Mesendoderm (in vitro differentiated cells): ENCODE measurements at places on chromosomes 13 and 19.

DNA sequence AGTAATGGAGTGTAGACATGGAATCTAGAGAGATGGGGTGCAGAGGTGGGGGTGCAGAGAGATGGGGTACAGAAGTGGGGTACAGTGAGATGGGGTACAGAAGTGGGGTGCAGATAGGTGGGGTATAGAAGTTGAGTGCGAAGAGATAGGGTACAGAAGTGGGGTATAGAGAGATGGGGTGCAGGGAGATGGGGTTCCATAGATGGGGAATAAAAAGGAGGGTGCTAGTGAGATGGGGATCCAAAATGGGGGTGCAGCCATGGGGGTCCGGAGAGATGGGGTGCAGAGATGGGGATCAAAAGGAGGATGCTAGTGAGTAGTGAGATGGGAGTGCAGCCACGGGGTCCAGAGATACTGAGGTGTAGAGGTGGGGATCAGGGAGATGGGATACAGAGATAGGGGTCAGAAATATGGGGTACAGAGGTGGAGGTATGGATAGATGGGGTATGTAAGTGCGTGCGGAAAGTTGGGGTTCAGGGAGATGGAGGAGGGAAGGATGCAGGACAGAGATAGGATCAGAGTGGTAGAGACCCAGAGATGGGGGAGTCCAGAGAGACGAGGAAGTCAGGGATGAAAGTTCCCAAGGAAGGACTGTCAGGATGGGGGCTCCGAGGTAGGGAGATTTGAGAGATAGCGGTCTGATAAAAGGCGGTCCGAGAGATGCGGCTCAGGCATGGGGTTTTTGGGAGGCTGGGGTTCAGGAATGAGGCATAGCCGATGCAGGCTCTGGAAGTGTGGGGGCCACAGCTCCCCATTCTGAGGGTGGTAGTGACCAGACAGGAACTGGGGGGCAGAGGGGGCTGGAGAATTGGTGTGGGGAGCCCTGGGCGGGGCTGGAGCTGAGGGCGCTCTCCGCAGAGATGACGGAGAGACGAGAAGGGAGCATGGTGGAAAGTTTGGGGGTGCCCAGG is 3.4 kb downstream of the PALM3 start:
- no peak for DNase-seq

DNA sequence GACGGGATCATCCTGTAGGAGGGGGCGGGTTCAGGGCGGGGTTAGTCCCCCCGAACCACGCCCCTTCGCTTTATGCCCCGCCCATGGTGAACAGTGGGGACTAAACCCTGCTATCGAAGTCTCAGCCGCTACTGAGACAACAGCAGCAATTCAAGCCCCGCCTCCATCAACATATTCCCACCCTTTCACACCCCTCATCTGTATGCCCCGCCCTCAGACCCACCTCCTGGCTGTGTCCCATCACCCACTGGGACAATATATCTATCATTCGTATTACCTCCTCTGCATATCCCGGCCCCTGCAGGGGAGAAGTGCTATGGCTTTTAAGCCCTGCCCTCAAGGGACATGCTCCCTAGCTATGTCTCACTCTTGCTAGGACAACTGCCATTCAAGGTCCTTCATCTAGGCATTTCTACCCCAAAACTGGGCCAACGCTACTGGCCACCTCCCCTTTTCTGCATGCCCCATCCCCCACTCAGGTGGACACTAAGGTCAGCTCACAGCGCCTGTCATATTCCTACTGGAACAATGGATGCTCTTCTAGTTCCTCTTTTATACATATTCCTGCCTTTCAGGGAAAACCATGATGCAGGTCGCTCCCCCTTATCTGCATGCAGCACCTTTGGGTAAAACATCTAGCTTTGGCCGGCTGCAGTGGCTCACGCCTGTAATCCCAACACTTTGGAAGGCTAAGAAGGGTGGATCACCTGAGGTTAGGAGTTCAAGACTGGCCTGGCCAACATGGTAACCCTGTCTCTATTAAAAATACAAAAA is 11.9 kb downstream of the LRFN1 start:
- peak; percentile 85 for DNase-seq

- DNase-seq: no peak
These were observed 30.1 kb upstream of the USP12 start for GRCh38 chr13:27201661-27202060.

DNA sequence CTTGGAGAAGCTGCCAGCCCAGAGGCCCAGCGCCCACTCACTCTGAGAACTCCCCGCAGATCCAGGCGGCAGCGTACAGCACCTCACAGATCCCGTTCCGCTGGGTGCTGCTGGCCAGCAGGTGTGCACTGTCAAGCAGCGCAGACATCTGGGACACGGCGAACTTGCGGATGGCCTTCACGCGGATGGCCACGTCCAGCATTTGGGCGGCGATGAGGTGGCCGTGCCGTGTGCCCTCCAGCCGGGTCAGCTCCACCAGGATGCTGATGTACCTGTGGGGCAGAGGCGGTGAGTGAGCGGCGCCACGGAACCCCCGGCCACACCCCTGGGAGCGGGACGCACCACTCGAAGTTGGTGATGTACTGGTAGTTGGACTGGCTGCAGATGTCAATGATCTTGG is 24.1 kb downstream of the IZUMO4 start:
- no peak for DNase-seq

GRCh38 chr13:74732736-74733385 is 598.7 kb upstream of the KLF12 start:
- no peak for DNase-seq

DNA sequence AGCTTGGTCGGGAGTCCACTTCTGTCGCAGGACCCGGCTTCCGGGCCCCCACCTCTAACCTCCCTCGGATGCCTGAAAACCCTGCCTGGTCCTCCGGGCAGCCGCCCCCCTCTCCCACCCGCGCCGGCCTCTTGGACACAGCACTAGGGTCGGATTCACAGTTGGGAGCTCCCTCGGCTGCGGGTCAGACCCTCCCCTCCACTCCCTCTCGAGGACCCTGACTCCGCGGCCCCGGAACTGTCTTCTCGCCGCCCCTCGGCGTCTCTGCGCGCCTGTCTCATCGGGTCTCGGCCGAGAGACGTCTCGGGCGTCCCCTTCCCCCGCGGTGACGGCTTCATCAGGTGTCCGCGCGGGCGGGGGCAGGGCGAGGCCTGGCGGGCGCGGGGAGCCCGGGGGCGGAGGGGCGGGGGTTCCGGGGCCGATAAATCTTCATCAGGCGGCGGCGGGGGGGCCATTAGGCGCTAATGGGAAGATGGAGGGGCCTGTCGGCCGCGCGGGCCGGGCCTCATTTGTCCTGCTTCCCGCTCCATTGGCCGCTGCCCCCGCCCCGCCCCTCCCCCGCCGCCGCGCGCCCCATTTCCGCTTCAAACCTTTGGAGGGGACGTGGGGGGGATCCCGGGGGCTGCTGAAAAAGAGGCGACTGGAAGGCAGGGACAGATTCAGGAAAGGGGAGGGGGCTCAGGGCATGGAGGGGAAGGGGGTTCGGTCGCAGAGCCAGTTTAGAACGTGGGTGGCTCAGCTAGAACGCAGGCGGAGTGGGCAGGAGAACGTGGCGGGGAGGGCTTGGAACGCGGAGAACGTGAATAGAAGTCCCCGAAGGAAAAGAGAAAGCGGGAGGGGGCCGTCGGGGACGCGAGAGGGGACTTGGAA is 11.8 kb upstream of the ERFL start:
- peak; percentile 57 for DNase-seq

DNA sequence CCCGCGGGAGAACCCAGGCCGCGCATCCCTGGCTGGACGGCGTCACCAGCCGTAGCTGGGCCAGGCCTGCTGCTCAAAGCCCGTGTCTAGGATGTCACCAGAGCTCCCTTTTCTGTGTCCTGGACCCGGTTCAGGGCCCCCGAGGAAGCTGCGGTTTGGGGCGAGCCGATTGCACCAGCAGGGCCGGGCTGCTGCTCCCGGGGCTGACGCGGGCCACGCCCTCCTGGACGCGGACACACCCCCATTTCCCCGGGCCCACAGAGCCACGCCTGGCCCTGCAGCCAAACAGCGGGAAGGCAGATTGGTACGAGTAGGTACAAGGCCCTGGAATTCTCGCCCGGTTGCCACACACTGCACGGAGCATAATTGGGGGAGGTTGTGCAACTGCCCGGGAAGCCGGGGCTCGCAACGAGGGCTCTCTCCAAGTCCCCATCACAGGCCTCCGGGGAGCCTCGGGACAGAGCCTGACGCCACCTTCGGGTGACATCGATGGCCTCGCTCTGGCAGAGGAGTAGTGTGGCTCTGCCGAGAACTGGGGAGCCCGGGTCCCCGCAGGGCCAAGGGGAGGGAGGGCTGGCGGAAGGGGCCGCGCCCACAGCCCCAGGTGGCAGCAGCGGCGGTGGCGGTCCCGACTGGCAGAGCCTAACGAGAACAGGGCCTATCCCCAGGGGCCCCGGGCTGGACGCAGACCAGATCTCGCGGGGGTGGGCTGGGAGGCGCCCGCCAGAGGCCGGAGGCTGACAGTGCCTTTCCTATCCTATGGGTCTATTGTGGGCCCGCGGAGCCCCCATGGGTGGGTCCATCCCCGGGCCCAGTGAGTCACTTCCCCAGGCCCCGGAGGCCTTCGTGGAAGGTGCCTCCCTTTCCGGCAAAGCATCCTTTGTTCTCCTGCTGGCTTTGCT is 23.5 kb downstream of the KCTD15 start:
- peak; percentile 73 for DNase-seq
